ENCODE measurements at places on chromosomes 6 and 20. TPM values are rescaled to one million over a fixed set of nuclear protein-coding genes. Genes with fewer than 3 reads are reported as not detected.

DNA sequence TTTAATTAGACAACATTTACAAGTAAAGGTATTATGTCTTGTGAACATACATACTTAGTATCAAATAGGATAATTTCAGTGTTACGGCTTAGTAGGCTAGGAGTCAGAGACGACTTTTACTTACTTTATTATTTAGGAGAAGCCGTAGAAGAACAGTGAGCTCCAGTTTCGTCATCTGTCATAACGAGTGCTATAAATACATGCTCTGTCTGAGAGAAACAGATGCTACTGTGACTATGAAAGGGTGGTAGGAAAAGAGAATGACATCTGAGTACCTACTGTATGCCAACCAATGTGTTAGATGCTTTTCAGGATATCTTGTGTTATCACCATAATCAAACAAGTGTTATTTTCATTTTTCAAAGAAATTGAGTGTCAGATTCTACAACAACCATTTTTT is 119.0 kb downstream of the EYA4 start:
- no peak for DNase-seq

GRCh38 chr6:144477396-144477795 is 192.3 kb downstream of the UTRN start:
- DNase-seq, result peak; percentile 25

DNA sequence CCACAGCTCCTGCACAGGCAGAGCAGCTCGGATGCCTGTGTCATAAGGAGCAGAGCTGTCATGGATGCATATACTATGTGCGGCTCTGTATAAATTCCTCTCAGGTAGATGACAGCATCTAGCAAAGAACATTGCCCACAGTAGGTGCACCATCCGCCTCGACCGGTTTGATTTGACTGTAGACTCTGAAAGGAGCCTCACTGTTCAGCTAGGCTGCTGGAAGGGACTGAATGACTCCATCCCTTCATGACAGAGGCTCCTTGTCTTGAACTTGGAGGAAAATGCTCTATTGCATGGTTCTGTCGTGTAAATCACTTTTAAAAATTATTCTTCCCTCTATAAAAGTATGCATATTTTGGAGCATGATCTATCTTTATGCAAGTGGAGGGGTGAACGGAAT is 128.8 kb upstream of the QKI start:
- no peak for DNase-seq

- DNase-seq, result peak; percentile 73
Measured at GRCh38 chr6:139778688-139779087, 404.2 kb upstream of the CITED2 start.

GRCh38 chr6:43736211-43736786 is 33.7 kb upstream of the VEGFA start:
- no peak for DNase-seq

- DNase-seq, result no peak
Measured at GRCh38 chr20:60097285-60097684, 139.1 kb downstream of the CDH26 start.

DNA sequence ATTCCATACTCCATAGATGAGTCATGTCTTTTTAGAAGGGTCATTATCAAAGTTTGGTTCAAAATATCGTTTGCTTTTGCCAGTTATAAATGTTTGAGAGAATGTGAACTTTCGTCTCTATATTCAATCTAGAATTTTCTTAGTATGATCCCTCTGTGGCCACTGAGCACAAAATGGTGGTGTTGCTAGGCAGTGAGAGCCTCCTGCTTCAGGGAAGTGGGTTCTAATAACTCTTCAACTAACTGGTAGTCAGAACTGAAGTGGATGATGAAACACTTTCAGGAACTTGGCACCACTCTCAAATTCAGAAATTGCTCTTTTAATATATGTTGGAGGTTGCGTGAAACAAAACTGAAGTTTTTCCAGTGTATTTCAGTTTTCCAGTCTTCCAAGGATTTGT is 125.0 kb upstream of the DOK5 start:
- DNase-seq, result peak; percentile 50

Gene CST2
- total RNA-seq, result not detected

Gene XKR7
- total RNA-seq, result not detected

Gene MYLK4
- 0.26 TPM for total RNA-seq
